ENCODE measurements at places on chromosomes 2 and 18.

GRCh38 chr2:23536326-23536725 lies 151.3 kb downstream of the KLHL29 start:
- peaks cover 29% of the 10 kb centered on the region for H3K4me1 ChIP-seq
- H3K27ac ChIP-seq: no peak overlapping the region
- H3K27me3 ChIP-seq: no peaks in the 10 kb centered on the region
- H3K4me3 ChIP-seq: no peak overlapping the region
- DNase-seq: no peak

DNA sequence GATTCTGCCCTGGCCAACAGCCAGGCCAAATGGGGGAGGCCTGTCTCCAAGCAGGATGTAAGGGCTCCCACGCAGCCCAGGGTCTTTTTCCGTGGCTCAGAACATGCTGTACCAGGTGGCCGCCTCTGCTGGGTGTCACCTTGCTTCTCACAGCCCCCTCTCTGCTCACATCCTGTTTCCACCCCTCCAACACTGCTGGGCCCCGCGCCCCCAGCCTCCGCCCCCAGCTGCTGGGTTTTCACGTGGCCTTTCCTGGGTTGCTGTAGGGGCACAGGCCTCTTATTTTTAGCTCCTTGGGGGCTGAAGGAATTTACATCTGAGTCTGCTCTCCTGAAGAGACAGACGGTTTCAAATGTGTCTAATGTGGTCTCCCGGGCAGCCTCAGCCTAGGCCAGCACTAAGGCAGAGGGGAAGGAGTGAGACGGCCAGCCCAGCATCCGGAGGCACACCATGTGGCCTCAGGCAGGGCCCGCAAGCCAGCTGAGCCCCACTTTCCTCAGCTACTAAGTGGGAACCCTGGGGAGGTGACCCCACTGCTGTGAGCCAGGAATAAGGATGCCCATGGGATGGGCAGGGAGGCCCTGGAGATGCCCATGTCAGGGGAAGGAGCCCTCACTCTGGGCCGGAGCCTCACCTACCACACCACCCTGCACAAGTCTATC lies 18.7 kb upstream of the DUSP2 start:
- H3K27me3 ChIP-seq: no peaks in the 10 kb centered on the region
- peak; percentile 84 for DNase-seq
- H3K4me3 ChIP-seq: peak overlapping the region; percentile 77
- peak overlapping the region; percentile 95 for H3K27ac ChIP-seq
- peaks cover 47% of the 10 kb centered on the region for H3K4me1 ChIP-seq
- peaks cover 1% of the 10 kb centered on the region for H3K36me3 ChIP-seq

GRCh38 chr2:46952171-46952570 lies 36.6 kb upstream of the MCFD2 start:
- DNase-seq: no peak
- no peak overlapping the region for H3K4me3 ChIP-seq
- peaks cover 46% of the 10 kb centered on the region for H3K36me3 ChIP-seq
- no peaks in the 10 kb centered on the region for H3K27me3 ChIP-seq
- H3K27ac ChIP-seq: no peak overlapping the region
- peaks cover 19% of the 10 kb centered on the region for H3K4me1 ChIP-seq

DNA sequence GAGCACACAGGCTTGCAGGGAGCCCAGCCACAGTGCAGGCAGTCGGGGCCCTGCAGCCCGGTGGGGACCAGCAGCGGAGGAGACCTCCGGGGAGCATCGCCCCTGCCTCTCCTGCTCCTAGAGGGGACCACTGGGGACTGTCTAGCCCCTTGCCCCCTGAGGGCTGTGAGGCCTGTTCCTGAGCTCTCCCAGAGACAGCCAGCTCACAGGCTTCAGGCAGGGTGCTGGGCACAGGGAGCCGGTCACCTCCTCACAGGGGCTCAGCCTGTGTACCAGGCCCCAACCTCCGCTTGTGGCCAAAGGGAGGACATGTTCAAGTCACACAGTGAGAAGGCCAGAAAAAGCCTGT lies 3.5 kb upstream of the NMUR1 start:
- H3K36me3 ChIP-seq: peaks cover 3% of the 10 kb centered on the region
- H3K4me1 ChIP-seq: peaks cover 28% of the 10 kb centered on the region
- no peak overlapping the region for H3K27ac ChIP-seq
- peaks cover 14% of the 10 kb centered on the region for H3K27me3 ChIP-seq

- no peak overlapping the region for H3K4me3 ChIP-seq
- no peak overlapping the region for H3K27ac ChIP-seq
- DNase-seq: no peak
These were observed 223.7 kb downstream of the ANKRD30B start for GRCh38 chr18:14971461-14972185.

GRCh38 chr2:211367711-211368110 lies 811.3 kb downstream of the CPS1 start:
- DNase-seq: no peak
- H3K27ac ChIP-seq: no peak overlapping the region
- H3K4me1 ChIP-seq: no peaks in the 10 kb centered on the region
- H3K27me3 ChIP-seq: no peaks in the 10 kb centered on the region

DNA sequence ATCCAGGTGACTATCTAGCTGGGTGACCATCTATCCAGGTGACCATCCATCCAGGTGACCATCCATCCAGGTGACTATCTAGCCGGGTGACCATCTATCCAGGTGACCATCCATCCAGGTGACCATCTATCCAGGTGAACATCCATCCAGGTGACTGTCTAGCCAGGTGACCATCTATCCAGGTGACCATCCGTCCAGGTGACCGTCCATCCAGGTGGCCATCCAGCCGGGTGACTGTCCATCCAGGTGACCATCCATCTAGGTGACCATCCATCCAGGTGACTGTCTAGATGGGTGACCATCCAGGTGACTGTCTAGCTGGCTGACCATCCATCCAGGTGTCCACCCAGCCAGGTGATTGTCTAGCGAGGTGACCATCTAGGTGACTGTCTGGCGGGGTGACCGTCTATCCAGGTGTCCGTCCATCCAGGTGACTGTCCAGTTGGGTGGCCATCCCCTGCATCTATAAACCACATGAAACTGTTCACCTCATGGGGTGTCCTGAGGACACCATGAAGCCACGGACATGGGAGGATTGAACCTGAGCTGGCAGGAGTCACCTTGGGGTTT lies 305.3 kb downstream of the NDUFA10 start:
- H3K4me1 ChIP-seq: no peaks in the 10 kb centered on the region
- H3K27ac ChIP-seq: no peak overlapping the region
- H3K4me3 ChIP-seq: no peak overlapping the region
- no peaks in the 10 kb centered on the region for H3K27me3 ChIP-seq
- no peaks in the 10 kb centered on the region for H3K36me3 ChIP-seq
- DNase-seq: no peak

DNA sequence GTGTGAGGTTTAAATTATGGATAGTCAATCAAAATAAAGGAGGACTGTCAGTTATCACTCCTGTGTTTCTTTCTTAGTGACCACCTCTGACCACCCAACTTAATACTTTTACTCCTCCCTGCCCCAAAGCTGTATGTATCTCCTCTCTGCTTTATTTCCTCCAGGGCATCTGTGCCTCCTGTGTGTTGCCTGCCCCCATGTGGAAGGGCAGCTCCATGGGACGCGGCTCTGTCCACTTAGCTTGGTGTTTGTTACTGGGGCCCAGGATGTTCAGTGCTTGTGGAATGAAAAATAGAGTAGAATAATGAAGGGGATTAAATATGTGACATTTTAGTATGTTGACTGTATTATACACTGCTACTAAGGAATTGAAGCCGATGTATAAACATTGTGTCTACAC lies 9.8 kb downstream of the ACP1 start:
- no peak overlapping the region for H3K27ac ChIP-seq
- H3K36me3 ChIP-seq: peaks cover 56% of the 10 kb centered on the region
- no peak for DNase-seq
- peaks cover 15% of the 10 kb centered on the region for H3K4me1 ChIP-seq

DNA sequence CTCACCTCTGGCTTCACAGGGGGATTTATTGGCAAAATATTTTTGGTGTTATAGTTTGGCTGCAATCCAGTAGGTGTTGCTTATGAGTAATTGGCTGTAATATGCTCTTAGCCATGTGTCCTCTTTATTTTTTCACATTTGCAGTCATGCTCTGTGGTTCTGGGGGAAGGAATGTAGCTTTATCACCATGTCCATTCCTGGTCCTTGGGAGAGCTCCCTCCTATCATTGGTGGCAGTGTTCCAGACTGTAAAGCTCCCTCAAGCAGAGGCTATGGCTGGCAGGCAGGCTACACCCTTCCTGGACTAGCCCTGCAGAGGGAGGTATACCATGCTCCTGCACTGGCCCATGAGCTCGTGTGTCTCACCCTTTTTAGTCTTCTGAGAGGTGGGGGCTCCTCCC lies 120.0 kb upstream of the FSIP2 start:
- H3K4me1 ChIP-seq: no peaks in the 10 kb centered on the region
- H3K27me3 ChIP-seq: no peaks in the 10 kb centered on the region
- H3K27ac ChIP-seq: no peak overlapping the region
- no peak for DNase-seq

GRCh38 chr2:63888490-63889402 lies 47.0 kb downstream of the UGP2 start:
- peaks cover 11% of the 10 kb centered on the region for H3K4me1 ChIP-seq
- H3K27me3 ChIP-seq: no peaks in the 10 kb centered on the region
- peaks cover 72% of the 10 kb centered on the region for H3K36me3 ChIP-seq
- no peak overlapping the region for H3K4me3 ChIP-seq

DNA sequence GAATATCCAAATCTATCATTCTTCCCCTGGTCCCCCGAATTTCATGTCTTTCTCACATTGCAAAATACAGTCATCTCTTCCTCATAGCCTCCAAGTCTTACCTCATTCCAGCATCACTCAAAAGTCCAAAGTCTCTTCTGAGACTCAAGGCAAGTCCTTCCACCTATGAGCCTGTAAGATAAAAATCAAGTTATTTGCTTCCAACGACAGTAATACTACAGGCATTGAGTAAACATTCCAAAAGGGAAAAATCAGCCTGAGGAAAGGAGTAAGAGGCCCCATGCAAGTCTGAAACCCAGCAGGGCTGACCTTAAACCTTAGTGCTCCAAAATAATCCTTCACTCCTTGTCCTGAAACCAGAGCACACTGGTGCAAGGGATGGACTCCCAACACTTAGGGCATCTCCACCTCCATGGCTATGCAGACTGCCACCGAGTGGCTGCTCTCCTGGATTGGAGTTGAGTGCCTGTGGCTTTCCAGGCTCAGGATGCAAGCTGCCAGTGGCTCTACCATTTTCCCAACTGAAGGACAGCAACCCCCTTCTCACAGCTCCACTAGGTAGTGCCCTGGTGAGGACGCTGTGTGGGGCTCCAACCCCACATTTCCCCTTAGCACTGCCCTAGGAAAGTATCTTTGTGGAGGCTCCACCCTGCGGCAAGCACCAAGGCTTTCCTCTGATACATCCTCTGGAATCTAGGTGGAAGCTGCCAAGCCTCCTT lies 16.3 kb downstream of the DTNA start:
- H3K4me1 ChIP-seq: no peaks in the 10 kb centered on the region
- no peaks in the 10 kb centered on the region for H3K27me3 ChIP-seq
- no peaks in the 10 kb centered on the region for H3K36me3 ChIP-seq
- DNase-seq: no peak
- H3K4me3 ChIP-seq: no peak overlapping the region
